ENCODE measurements at places on chromosomes 16 and 17. TPM values are rescaled to one million over a fixed set of nuclear protein-coding genes. Genes with fewer than 3 reads are reported as not detected.
A peak's percentile ranks its signal among the peaks of the same experiment; 100 is the strongest.

- peak; percentile 34 for DNase-seq
Observed at GRCh38 chr16:8370374-8371270, 219.7 kb downstream of the TMEM114 start.

DNA sequence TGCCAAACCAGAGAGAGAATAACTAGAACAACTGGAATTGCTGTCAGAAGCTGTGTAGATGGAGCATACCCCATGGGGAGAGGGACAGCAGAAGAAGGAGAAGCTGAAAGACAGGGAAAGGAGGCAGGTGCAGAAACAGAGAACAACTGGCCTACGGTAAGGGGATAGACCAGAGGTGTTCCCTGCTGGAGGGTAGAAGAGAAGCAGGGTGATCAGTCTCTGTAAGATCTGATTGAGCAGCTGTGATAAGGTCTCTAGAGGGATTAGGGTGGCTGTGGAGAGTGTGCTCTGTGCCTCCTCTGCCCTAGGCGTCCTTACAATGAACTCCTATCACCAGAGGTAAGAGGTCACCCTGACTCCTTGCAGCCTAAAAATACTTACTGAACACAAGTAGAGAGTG lies 30.4 kb upstream of the HS3ST3B1 start:
- no peak for DNase-seq

GRCh38 chr16:87832137-87832527 lies 37.2 kb downstream of the SLC7A5 start:
- no peak for DNase-seq

DNA sequence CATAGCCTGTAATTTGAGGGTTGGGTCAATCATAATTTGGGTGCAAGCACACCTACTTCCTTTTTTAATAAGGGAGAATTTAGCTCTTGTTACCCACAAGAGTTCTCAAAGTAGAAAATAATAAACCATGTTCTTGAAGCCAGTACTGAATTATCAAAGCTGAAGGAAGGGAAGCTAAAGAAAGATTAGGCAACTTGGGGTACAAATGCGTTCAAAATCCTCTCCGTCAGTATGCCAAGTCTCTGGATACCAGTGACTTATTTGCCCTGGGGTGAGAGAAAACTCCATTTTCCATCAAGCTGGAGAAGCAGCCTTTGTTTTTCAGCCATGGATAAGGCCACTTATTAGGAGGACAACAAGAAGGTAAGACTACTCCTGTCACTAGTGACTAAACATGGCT lies 23.5 kb upstream of the DHRS13 start:
- DNase-seq = no peak

DNA sequence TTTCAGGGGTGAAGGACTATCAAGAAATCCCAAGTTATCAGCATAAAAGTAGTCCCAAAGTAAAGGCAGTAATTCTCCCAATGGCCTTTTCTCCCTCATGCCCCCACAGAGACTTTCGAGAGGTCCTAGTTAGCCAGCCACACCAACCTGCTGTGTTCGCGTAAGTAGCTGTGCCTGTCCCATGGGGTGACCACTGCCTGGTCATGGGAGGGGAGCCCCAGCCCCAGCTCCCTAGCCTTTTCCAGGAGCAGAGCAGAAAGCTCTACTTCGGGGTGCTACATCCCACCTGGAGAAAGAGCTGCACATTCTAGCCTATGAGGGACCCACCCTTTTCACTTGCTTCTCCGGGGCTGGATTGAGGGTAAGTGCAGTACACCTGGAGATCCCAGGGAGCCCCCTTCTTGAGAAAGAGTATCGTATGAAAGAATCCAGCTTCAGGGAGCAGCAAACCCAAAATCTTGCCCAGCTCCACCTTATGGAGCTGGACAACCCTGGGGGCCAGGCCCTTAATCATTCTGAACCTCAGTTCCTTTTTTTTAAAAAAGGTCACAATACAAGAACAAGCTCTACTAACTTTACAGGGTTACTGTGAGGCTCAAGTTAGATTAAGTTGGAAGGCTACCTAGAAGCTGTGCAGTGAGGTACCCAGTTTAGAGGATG lies 8.6 kb upstream of the SOST start:
- DNase-seq = no peak

- no peak for DNase-seq
Observed at GRCh38 chr16:78289844-78290277, 190.4 kb downstream of the WWOX start.

DNA sequence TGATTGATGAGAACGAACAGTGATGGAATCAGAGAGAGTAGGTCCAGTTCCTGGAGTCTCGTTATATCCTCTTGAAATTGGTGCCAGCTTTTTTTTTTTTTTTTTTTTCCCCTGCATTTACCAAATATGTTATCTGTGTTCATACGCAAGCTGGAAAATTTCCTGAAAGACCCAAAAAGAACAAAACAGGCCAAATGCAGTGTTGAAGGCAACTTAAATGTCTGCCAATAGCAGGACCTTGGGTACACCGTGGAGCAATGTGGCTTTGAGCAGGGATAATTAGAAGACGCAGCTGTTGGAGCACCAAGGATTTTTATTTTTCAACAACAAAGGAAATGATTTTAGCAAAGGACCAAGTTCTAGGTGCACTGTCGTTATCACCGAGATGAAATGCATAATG lies 105.0 kb downstream of the ABCC6 start:
- no peak for DNase-seq

DNA sequence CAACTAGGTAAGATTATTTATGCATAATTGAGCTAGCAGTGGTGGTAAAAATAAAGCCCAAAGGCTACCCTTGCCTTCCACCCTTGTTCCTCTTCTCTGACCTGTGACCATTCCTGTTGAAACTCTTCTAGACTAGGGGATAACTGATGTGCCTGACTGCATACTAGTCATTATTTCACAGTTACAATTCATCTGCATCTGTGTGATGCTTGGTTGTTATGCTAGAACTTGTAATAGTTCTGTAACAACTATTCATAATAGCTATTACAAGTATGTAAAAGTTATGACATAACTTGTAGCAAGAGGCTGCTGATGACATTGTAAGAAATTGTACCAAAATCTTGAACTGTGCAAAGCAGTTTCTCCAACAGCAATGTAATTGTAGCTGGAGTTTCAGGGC lies 2.4 kb upstream of the VAC14 start:
- no peak for DNase-seq

DNA sequence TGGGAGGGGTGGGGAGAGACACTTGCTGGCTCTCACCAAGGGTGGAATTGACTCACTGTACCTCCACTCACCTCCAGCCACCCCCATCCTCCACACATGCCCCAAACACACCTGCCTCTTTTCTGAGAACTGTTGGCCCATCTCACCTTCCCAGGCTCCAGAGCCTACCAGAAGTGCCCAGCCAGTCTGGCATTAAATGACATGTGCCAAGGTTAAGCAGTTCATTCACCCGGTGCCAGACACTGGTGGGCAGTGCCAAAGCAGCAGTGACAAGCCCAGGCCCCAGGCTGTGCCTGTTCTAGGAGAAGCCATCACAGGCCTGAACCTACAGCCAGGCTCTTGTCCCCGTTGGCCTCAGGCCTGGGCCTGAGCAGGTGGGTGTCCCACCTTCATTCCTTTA lies 11.2 kb downstream of the MVP start:
- DNase-seq = no peak

SPNS2 gene
- total RNA-seq = 158 TPM

ANTKMT gene
- total RNA-seq = 54.7 TPM

FN3K gene
- total RNA-seq = 46.8 TPM

All from mucosa of gallbladder (tissue), 1 donor.